ENCODE measurements at places on chromosomes 11 and 22.

DNA sequence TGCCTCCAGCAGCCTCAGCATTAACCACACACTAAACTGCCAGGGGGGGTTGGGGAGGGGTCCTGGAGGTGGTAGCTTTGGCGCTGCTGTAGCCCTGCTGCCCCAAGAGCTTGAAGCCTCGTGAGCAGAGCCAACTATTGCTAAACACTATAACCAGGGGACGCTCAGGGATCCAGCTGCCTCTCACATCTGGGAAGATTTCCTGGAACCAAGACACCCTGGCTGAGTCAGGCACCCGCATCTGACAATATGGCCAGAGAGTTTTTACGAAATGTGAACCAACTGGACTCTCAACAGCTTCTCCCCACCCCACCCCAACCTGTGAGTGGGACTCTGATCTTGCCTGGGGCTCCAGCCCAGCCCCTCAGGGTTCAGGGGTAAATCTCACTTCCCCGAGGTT, 14.3 kb downstream of the C1QTNF6 start:
- H3K4me3 ChIP-seq = no peak overlapping the region
- no peaks in the 10 kb centered on the region for H3K27me3 ChIP-seq
- H3K4me1 ChIP-seq = peaks cover 34% of the 10 kb centered on the region
- no peaks in the 10 kb centered on the region for H3K36me3 ChIP-seq
- DNase-seq = no peak
- no peak overlapping the region for H3K27ac ChIP-seq

DNA sequence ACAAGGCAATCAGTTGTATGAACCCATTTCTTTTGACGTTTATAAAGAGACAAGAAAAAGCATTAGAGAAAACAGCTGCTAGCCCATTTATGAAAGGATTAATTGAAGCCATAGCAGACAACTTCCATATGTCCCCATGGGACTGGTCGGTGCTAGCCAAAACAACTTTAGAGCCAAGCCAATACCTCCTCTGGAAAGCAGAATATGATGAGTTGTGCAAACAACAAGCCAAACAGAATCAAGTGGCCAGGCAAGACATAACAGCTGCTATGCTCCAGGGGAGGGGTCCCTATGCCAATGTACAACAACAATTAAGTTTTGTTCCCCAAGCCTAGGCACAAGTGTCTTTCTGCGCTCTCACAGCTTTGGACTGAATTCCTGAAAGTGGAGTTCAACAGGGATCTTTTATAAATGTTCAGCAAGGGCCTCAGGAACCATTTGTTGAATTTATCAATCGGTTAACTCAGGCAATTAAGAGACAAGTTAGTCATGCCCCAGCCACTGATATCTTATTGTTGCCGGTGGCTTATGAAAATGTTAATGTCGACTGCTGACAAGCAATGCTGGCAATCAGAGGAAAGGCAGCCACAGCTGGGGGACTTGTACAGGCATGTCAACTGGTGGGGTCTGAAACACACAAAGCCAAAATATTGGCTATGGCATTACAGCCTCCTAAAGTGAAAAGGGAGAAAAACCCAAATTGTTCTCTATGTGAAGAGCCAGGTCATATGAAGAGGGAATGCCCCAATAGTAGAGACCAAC, 1593.1 kb upstream of the TENM4 start:
- H3K4me1 ChIP-seq = no peaks in the 10 kb centered on the region
- no peak overlapping the region for H3K27ac ChIP-seq
- no peaks in the 10 kb centered on the region for H3K27me3 ChIP-seq

GRCh38 chr11:113673550-113674396, 32.3 kb downstream of the TMPRSS5 start:
- H3K4me3 ChIP-seq = no peak overlapping the region
- H3K4me1 ChIP-seq = no peaks in the 10 kb centered on the region
- no peak for DNase-seq
- no peaks in the 10 kb centered on the region for H3K27me3 ChIP-seq

DNA sequence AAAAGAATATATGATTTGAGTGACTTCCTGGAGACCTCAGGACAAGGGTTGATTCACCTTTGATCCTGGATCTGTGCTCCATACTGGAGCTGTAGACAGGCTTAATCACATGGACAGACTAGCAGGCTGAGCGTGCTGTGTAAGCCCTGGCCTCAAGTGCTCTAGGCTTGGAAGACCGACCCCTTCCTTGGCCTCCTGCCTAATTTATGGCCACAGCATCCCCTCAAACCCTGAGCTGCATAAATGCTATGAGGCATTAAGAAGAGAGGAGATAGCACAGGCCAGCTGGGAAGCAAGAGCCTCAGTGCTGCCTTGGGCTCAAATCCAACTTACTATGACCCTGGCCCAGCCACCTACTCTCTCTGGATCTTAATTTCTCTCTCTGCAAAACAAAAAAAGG, 385.1 kb downstream of the BUD13 start:
- DNase-seq = no peak
- H3K27me3 ChIP-seq = no peaks in the 10 kb centered on the region
- no peak overlapping the region for H3K27ac ChIP-seq
- no peaks in the 10 kb centered on the region for H3K36me3 ChIP-seq
- no peak overlapping the region for H3K4me3 ChIP-seq

All from CD14-positive monocyte (primary cell).